HT-29 (cell line): ENCODE measurements at places on chromosomes 1 and 21.

- DNase-seq = peak; percentile 8
Measured at GRCh38 chr1:7046314-7046713, 261.1 kb downstream of the CAMTA1 start.

DNA sequence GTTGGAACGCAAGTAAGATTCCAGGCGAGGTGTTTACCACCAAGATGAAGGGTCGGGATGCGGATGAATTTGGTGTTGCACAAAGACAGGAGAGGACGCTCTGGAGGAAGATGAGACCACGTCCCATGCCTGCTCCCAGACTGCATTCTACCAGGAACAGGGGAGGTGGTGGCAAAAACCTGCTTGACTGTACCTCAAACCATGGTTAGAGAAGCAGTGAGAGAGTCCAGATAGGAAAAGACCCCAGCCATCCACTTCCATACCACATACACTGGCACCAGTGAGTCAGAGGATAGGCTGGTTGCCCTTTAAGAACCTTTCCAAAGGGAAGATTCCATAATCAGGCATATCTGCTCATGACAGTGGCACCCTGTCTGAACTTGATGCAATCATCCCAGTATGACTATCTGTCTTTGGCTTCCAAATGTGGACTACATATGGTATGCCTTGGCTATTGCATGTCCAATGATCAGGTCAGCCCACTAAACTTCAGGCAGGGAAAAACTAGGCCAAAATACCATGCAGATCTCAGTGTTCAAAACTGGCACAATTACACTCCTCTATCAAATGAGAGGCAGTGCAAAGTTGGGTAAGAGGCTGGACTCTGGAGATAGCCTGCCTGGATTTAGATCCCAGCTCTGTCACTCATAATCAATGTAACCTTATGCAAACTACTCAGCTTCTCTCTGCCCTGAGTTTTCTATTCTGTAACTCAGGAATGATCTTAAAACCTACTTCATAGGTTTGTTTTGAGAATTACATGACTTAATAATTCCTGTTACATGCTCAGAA, 20.6 kb downstream of the NPR1 start:
- DNase-seq = no peak

DNA sequence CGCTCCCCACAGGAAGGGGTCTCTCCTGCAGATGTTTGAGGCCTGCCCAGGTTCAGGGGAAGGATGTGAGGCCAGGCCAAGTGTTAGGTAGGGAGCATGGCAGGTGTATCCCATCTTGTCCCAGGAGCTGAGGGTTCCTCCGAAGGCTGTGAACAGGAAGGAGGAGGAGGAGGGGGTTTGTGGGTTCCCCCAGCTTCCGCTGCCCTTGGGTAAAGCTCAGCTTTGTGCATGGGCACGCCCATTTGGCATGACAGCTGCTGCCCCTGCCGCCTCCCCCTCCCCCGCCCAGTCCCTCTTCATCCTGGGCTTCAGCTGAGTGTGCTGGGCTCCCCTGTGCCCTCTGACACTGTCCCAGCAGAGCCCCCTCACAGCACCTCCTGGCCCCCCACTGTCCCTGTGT, 25.5 kb downstream of the TNFRSF8 start:
- no peak for DNase-seq

GRCh38 chr21:44305691-44306090, 5.8 kb downstream of the PFKL start:
- DNase-seq = no peak

DNA sequence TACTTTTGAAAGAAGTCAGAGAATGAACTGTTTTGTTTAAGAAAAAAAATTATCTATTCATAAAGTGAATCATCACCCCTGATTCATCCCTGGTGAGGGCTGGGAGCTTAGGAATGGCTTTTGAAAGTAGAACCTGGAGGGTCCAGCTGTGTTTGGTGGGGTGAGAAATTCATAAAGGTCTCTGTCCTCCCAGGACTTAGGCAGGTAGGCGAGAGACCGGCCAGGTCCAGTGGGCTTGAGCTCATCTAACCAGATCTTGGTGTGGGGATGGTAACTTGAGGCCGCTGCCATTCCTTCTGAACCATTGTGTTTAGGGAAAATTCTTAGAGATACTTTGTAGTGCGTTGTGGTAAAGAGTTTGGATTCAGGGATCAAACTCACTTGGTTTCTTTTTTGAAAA, 156.8 kb upstream of the TNR start:
- DNase-seq = no peak
